A673 (cell line): ENCODE measurements at places on chromosomes 7 and 10. TPM values are rescaled to one million over a fixed set of nuclear protein-coding genes. Genes with fewer than 3 reads are reported as not detected.

- H3K27me3 ChIP-seq = no peaks in the 10 kb centered on the region
- peaks cover 56% of the 10 kb centered on the region for H3K4me1 ChIP-seq
- DNase-seq = peak; percentile 90
- no peak overlapping the region for H3K4me3 ChIP-seq
- H3K27ac ChIP-seq = peak overlapping the region; percentile 77
- H3K36me3 ChIP-seq = no peaks in the 10 kb centered on the region
These were observed 113.6 kb downstream of the GRK5 start for GRCh38 chr10:119320981-119321380.

GRCh38 chr7:90078921-90079320, 75.3 kb upstream of the STEAP1 start:
- peaks cover under 1% of the 10 kb centered on the region for H3K27me3 ChIP-seq
- no peak overlapping the region for H3K4me3 ChIP-seq
- H3K36me3 ChIP-seq = no peaks in the 10 kb centered on the region
- H3K4me1 ChIP-seq = no peaks in the 10 kb centered on the region

DNA sequence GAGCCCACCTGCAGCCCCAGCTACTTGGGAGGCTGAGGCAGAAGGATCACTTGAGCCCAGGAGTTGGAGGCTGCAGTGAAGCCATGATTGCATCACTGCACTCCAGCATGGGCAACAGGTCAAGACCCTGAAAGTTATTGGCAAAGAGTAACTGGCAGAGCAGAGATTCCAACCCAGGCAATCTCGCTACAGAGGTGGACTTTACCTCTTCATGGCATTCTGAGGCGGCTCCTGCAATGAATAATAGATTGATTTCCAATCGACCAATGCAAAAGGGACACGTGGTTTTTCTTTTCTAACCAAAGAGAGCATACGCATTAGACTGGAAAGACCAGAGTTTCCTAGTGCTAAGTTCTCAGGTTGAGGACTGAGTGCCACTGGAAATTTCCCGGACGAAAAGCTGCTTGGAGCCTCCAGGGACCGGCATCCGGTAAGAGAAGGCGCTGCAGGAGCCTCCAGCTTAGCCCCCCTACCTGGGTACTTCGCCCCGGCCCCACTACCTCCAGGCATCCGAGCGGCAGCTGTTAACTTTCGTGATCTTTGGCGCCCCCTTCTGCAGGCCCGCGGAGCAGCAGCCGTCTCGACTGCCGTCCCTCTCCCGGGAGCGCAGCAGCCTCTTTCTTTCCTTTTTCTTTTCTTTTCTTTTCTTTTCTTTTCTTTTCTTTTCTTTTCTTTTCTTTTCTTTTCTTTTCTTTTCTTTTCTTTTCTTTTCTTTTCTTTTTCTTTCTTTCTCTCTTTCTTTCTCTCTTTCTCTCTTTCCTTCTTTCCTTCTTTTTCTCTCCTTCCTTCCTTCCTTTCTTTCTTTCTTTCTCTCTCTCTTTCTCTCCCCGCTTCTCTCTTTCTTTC, 4.1 kb downstream of the MBLAC1 start:
- peak overlapping the region; percentile 25 for H3K4me3 ChIP-seq
- H3K27me3 ChIP-seq = no peaks in the 10 kb centered on the region
- peak; percentile 77 for DNase-seq
- H3K4me1 ChIP-seq = peaks cover 10% of the 10 kb centered on the region

Gene PDE1C
- not detected in 2 replicates for total RNA-seq

DNA sequence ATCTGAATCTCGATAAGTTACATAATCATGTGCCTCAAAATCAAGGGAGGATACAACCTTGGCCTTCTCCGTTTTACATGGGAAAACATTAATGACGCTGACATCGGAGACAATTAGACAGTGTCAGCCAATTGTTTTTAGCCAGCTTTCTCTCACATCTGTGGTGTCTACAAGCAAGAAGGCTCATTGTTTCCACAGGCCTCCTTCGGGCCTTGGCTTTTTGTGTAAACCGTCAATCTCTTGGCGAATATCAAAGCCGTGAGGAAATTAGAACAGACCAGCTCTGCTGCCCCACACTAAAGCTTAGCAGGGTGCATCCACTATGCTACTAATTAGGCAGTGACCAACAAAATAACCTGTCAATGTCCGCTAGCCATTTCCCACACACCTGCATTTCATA, 43.2 kb downstream of the VAX1 start:
- no peaks in the 10 kb centered on the region for H3K36me3 ChIP-seq
- peak overlapping the region; percentile 95 for H3K27ac ChIP-seq
- no peak overlapping the region for H3K4me3 ChIP-seq
- H3K4me1 ChIP-seq = peaks cover 79% of the 10 kb centered on the region
- no peak for DNase-seq

Gene ZMIZ1
- 35.8 and 42.1 TPM in 2 replicates for total RNA-seq

Gene TMEM184A
- total RNA-seq = not detected in 2 replicates
